ENCODE measurements at places on chromosomes 2 and 18. TPM values are rescaled to one million over a fixed set of nuclear protein-coding genes. Genes with fewer than 3 reads are reported as not detected.

The ALPI gene
- not detected for total RNA-seq

The AQP12A gene
- not detected for total RNA-seq

The RPRM gene
- total RNA-seq = 28.1 TPM

The APCDD1 gene
- total RNA-seq = 5.3 TPM

The RAX gene
- 0.57 TPM for total RNA-seq

The TCF23 gene
- 0.14 TPM for total RNA-seq

The ARHGEF33 gene
- total RNA-seq = 0.57 TPM

The GULP1 gene
- 75.1 TPM for total RNA-seq

DNA sequence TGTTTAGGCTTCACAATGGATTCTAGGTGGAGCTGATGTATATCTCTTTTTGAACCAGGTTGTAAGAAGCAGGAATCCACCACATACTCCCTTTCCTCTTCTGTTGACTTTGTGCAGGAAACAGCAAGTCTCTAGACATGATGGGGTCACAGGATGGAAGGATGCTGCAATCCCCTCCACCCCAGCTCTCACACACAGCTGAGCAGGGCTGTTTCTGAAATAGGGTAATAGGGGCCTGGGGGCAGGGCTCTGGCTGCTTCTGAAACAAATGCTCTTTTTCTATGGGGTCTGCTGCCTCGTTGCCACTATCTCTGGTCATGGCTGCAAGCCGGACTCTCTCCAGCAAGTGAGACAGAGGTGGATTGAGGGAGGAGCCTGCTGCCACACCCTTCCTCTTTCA, 148.9 kb downstream of the SOX11 start:
- DNase-seq = no peak
- no peak overlapping the region for H3K27ac ChIP-seq
- no peak overlapping the region for H3K4me3 ChIP-seq

- no peaks in the 10 kb centered on the region for H3K27me3 ChIP-seq
- peaks cover 16% of the 10 kb centered on the region for H3K4me1 ChIP-seq
- no peak overlapping the region for H3K4me3 ChIP-seq
- no peaks in the 10 kb centered on the region for H3K36me3 ChIP-seq
- peak; percentile 13 for DNase-seq
Measured at GRCh38 chr2:160647967-160648685, 154.5 kb upstream of the RBMS1 start.

DNA sequence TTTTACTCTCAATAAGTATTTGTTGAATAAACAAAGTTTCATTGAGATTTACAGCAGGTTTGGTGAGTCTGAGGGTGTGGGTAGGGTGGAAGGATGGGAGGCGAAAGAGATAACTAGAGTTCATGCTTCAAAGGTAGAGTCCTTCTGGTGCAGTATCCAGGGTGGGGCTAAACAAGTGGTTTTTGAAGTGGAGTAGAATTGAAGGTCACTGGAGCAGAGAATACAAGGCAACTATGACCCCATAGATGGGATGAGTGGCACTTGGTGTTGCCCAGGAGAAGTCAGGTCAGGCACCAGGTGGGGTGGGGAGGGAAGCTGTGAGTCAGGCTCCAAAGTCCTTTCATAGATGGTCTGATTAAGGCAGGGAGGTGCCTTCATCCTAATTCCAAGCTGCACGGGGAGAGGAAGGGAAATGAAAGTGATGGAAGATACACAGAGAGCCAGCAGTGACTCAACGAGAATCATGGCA, 6.6 kb upstream of the CAB39 start:
- no peak overlapping the region for H3K27ac ChIP-seq
- H3K27me3 ChIP-seq = no peaks in the 10 kb centered on the region
- H3K36me3 ChIP-seq = no peaks in the 10 kb centered on the region
- H3K4me3 ChIP-seq = no peak overlapping the region
- no peak for DNase-seq
- H3K4me1 ChIP-seq = no peaks in the 10 kb centered on the region

GRCh38 chr2:51301381-51301780, 269.4 kb upstream of the NRXN1 start:
- no peaks in the 10 kb centered on the region for H3K36me3 ChIP-seq
- no peak overlapping the region for H3K27ac ChIP-seq
- no peaks in the 10 kb centered on the region for H3K27me3 ChIP-seq
- peaks cover 7% of the 10 kb centered on the region for H3K4me1 ChIP-seq
